Activated T-helper 2 cell treated with anti-CD3 and anti-CD28 coated beads, Interferon-gamma antibody, Interleukin-2, Interleukin-4, amounts not matched to agents 10 μg/mL and 5 μg/mL and 100 μg/mL, durations not matched to agents 14 hours and 24 hours and 36 hours (primary cell): ENCODE measurements at places on chromosomes 3 and 15. TPM values are rescaled to one million over a fixed set of nuclear protein-coding genes. Genes with fewer than 3 reads are reported as not detected.

DNA sequence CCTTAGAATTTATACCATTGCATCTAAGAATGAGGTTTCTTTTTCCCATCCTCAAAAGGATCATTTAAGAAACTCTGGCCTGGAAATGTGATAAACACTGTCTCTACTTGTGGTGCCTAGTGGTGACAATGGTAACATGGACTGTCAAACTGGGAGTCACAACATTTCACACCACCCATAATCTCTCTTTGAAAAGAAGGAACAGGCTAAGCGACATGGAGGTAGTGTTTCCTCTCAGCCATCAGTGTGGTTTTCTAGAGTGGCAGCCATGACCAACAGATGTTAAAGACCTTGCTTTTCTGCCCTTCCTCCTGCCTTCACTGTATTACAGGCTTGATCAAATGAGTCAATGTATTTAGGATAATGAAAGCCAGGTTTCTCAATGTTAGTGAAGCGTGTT lies 283.1 kb upstream of the STAC start:
- DNase-seq = no peak

GRCh38 chr3:9930804-9931418 lies 2.7 kb upstream of the CRELD1 start:
- no peak for DNase-seq

DNA sequence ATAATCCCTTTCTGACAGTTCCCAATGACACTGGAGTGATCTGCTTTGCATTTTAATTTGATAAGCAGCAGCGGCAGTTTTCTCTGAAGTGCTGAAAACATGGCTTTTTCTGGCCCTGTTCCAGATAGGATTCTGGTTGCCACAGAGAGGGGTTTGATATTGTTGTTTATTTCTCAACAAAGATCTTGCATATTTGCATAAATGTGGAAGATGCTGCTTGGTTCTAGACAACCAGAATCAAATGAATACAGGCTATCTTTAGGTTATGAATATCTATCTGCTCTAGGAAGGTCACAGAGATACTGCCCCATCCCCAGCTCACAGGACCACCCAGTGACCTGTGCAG lies 137.1 kb downstream of the ZNF609 start:
- no peak for DNase-seq

DNA sequence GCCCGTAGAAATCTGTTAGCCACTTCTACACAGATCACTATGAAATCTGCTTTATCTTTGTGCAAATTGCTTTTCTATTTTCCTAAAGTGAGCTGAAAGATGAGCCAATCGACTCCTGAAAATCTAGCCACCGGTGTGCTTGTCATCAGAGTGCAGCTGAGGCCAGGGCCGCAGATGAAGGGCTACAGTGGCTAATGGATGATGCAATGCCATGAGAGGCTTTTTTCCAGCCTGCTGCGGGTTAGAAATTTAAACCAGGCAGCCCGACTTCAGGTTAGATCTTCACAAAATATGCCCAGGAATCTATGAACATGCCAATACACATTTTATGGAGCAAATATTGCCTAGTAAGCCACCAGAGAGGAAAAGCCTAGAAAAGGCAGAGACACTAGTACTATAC lies 948.2 kb upstream of the CFAP20DC start:
- DNase-seq = no peak

TAMM41 gene
- 28.4 and 30.6 TPM in 2 replicates for total RNA-seq

HGD gene
- total RNA-seq = 0.14 and 0.76 TPM in 2 replicates

CCDC54 gene
- total RNA-seq = not detected in 2 replicates

PTPRG gene
- total RNA-seq = 5.1 and 5.3 TPM in 2 replicates
